ENCODE measurements at places on chromosomes 12 and 14. TPM values are rescaled to one million over a fixed set of nuclear protein-coding genes. Genes with fewer than 3 reads are reported as not detected.

DNA sequence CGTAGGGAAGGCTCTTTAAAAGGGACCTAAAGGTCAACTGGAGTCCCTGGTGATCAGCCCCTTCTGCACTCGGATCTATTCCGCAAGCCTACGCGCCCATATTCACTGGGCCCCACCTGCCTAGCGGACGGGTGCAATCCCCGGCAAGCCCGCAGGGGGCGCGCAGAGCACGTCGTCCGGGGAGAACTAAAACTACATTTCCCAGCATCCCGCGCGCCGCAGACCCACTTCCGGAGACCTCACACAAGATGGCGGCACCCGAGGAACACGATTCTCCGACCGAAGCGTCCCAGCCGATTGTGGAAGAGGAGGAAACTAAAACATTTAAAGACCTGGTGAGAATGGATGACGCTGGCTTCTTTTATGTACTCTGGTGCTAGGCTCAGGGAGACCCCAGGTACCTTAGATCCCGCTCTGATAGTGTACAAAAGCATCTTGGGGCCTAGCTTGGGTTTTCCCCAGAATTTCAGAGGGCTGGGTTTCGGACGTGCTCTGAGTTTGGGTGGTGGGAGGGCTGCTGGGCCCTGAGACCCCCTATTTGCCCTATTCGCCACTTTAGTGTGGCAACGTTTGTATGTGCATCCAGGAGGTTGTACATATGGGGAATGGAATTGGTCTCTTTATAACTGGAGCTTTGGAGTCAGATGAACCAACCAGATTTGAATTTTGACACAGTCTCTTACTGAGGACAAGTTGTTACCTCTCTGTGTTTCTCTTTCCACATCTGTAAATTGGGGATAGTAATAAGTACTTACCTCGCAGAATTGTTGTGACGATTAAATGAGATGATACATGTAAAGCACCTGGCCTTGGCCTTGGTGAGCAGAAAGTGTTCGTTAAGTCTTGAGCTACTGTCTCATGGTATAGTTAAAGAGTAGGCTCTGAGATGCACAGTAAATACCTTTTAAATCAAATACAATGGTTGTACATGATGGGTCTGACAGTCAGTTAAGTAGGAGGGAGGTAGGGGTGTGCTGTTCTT, at the start of gene DDX47:
Gene DDX47 (plus strand): TSS at position 227 of the 982 bp plus-strand sequence. CDS start 22 bp downstream, at position 249.
- no peaks in the 10 kb centered on the region for H3K27me3 ChIP-seq
- H3K4me1 ChIP-seq: peaks cover 5% of the 10 kb centered on the region
- H3K4me3 ChIP-seq: peak within 1 kb of the TSS; percentile 76
- peak; percentile 98 for DNase-seq

PRB3 gene
- not detected for total RNA-seq

- H3K27me3 ChIP-seq: no peaks in the 10 kb centered on the region
- DNase-seq: no peak
- no peak overlapping the region for H3K27ac ChIP-seq
- H3K4me3 ChIP-seq: no peak overlapping the region
Observed at GRCh38 chr12:86621957-86622356, 365.8 kb upstream of the MGAT4C start.

DNA sequence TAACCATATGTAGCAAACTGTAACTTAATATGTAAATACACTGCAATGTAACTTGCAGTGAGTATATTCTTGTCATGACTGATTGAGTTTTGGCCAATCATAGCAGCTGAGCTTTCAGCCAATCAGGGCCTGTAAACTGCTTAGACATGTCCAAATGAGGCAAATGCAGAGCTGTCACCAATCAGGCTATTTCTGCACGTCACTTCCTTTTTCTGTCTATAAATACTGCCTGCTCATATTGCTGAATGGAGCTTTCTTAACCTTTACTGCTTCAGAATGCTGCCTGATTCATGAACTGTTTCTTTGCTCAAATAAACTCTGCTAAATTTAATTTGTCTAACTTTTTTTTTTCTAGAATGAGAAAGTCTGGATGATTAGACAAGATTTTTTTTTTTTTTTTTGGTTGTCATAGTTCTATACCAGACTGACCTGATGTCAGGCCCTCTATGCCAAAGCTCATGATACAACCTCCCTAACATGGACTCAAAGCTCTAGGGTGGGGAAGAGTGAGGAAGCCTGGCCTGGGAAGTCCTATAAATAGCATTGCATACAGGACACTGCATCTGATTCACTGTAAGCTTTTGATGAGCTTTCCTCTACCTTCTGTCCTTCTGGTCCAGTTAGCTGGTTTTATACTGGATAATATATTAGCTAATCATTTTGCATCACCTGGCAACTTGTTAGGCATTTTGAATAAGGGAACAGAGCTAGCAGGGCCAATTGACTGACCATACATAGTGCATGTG, 12.0 kb downstream of the MGP start:
- no peak for DNase-seq
- no peaks in the 10 kb centered on the region for H3K36me3 ChIP-seq
- H3K27me3 ChIP-seq: no peaks in the 10 kb centered on the region
- H3K27ac ChIP-seq: no peak overlapping the region
- H3K4me3 ChIP-seq: no peak overlapping the region

DNA sequence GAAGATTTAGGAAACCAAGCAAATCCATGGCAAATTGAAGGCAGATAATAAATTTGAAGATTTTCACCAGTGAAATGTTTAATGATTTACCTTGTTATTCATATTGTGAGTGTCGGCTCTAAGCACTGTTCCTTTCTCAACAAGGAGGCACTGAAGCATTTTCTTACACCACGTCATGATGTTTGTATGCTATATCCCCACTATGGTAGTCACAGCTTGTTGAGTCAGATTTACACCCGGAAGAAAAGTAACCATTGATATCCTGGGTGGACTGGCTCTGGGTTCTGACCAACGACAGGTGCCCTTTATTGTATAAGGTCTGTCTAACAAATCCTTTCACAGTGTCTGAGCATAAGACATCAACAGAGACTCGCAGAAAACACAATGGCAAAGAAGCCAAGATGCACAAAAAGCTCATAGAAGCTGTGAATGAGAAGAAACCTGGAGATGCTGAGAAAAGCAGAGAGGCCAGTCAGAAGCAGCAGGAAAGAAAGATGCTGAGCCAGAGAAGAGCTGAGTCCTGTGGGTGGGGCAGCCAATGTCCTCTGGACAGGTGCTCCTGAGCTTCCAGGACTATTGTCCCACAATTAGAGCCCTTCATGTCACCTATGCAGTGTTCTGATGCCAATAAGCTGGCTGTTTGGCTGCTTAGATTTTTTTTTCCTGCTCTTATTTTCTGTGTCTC, 49.7 kb upstream of the ARHGAP5 start:
- no peak overlapping the region for H3K27ac ChIP-seq
- H3K4me1 ChIP-seq: no peaks in the 10 kb centered on the region
- no peaks in the 10 kb centered on the region for H3K27me3 ChIP-seq
- DNase-seq: no peak
